ENCODE measurements at places on chromosomes 2 and 18.
A peak's percentile ranks its signal among the peaks of the same experiment; 100 is the strongest.

DNA sequence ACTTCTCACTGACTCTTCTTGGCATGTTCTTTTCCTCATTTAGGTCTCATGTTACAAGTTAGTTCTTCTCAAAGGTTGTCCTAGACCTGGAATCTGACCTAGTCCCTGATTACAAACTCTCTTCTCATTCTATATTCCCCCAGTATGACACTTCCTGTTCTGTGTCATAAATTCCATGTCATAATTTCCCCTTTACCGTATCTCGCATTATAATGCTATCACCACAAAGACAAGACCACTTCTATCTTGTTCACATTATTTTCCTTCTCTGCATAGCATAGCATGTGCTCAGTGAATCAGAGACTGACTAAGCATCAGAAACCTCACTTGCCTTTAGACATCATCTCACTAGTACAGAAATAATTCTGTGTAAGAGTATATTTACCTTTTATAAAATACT lies 63.6 kb upstream of the CAVIN2 start:
- no peak for DNase-seq

- peak; percentile 69 for DNase-seq
These were observed 6.6 kb upstream of the PTMA start for GRCh38 chr2:231701456-231702373.

DNA sequence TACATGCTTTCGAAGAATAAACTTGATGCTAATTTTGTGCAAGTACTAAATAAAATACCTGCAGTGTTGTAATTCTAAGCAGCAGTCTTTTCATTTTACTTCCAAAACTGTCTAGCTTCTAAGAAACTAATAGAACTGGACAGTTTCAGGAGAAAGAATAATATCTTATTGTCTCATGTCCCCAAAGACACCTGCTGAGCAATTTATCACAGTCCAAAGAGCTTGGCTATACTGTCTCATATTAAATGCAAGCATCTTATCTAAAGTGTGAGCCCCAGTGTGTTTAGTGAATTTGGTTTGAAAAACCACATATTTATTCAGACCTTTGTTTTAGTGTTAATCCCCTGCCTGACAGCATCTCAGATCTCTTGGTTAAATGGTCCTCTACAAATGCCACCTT lies 374.3 kb downstream of the TMX3 start:
- DNase-seq: no peak

DNA sequence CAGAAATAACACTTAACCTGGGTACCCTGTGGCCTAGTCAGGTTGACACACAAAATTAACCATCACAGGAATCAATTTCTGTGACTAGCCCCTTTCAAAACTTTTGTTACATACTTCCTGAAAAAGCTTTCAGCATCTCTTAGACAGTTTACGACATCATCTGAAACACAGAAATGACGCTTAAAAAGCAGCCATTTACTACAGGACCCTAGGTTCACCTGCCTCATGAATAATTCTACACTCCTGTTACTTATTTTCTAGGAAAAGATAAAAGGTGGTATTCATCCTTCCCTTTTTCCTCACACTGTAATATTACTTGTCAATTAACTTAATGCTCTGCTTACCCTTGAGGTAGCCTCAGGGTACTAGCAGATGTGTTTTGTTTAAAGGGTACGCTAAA lies 388.4 kb downstream of the IRS1 start:
- no peak for DNase-seq

DNA sequence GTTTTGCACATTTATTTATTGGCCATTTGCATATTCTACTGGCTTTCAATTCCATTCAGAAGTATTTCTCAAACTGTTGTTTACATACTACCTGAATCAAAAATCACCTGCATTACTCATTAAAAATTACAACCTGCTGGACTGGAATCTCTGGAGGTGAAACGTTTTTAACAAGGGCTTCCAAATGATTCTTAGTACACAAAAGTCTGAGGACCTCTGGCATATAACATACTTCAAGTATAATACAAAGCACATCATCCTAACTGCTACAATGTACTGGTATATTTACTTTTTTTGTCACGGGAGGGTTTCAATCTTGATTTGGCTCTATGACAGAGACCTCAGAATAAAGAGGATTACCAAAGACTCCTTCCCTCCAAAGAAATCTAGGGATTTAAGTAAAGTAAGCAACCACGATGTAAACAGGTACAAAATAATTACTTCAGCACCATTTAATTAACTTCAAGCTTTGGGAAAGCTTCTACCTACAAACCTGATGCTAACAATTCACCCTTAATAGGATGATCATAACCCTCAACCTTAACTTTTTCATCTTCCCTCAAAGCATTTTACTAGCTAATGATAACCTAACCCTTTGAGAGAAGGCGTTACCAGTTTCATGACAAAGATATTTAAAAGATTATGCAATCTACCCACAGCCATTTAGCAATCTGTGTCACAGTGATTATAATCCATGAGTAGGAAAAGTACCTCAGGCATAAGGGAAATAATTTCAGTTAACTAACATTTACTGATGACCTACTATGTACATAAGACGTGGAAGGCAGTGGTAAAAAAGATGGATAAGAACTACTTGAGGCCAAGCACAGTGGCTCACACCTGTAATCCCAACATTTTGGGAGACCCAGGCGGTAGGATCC lies 24.7 kb downstream of the ATAD2B start:
- no peak for DNase-seq

DNA sequence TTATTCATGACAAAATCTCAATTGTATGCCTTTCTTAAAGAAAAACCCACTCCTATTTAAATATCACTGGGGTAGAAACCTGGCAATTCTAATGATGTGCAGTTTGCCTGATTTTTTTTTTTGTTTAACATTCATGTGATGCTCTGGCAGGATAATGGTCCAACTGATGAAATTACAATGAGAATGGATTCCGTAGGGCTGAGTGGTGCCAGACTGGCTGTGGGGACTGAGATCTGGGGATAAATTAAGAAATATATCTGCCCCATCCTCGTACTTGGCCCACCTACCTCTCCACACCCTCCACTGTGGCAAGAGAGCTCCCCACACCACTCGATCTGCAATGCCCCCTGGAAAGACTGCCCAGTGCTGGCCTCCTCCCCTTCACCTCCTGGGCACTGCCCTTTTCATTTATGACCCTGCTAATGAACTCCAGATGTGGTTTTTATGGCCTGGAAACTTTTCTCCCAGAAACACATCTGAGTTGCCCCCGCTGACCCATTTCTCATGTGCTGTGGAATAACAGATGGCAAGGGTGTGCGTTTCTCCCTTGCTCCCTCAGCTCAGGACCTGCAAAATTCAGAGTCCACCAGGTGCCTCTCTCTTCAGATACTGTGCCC lies 33.0 kb upstream of the RPL37A start:
- DNase-seq: no peak

DNA sequence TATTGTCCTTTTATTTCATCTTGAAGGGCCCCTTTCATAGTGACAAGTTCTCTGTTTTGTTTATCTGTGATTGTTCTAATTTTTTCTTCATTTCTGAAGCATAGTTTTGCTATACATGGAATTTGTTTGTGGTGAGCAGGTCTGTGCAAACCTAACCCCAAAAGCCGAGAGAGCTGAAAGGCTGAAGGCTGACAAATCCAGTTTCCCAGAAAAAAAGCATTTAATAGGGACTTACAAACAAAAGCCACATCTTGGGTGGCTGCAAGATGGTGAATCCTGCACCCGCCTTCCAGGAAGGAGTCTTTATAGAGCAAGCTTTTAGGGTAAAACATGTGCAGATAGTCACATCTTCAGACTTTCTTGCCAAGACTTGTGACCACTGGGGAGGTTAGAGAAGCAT lies 473.4 kb upstream of the TRIB2 start:
- DNase-seq: no peak

DNA sequence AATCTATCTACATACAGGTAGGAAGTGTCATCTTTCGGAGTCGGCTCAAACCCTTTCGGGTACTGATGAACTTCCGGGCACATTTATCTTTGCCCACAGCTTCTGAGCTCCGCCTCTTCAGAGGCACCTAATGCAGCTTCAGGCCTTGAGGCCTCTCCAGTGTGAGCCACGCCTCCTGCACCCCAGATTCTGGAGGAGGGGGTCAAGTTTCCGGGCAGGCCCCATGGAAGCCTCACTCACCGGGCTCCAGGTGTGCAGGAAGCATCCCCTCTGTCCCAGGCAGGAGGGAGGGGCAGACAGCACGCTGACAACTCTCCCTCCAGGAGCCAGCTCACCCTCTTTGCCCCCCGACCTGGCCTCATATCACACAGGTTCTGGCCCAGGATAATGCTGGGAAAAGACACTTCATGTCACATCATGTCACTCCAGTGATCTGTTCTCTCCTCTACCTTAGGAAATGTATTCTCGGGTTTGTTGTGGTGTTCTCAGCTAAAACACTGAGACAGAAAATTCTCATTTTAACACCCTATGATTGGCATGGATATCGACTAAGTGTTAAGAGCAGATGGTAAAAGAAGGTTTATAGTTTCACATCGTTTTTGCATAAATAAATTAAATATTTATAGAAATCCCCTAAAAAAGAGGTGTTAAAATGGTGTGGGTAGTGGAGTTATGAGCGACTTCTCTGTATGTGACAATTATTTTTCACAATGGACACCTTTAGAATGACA lies 46.2 kb upstream of the COPS8 start:
- DNase-seq: no peak

DNA sequence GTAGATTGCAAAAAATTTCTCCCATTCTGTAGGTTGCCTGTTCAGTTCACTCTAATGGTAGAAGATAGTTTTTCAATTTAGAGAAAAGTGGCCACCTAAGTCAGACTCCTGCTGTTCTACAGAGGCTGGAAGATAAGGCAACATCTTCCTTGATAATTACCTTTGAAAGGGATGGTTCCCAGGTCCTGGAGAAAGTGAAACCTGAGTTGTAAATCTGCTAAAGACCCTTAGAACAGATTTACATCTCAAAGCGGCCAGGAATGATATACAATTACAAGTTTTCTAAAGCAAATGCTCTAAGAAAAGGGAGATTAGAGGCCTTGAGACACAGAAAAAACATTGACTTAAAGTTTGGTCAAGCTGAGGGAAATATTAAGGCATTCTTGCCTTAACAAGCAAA lies 1350.2 kb upstream of the FAM98A start:
- DNase-seq: no peak

DNA sequence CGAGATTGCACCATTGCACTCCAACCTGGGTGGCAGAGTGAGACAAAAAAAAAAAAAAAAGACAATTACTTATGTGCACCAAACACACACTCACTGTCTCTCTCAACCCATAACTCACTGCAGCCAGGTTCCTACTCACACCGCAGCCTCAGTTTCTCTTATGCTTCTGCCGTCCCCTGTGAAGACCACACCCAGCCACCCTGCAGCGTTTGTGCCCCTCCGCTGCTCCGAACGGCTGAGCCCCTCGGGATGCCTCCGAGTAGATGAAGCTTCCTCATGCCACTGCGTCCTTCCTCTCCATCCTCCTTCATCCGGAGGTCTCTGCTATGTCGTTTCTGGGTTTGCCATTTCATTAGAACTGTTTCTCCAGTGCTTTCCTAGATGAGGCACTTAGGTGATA lies 160.1 kb downstream of the TWIST2 start:
- DNase-seq: no peak

- no peak for DNase-seq
These were observed 213.3 kb upstream of the CXCR4 start for GRCh38 chr2:136331226-136331625.

GRCh38 chr2:147777394-147777793 lies 67.4 kb upstream of the ACVR2A start:
- no peak for DNase-seq

DNA sequence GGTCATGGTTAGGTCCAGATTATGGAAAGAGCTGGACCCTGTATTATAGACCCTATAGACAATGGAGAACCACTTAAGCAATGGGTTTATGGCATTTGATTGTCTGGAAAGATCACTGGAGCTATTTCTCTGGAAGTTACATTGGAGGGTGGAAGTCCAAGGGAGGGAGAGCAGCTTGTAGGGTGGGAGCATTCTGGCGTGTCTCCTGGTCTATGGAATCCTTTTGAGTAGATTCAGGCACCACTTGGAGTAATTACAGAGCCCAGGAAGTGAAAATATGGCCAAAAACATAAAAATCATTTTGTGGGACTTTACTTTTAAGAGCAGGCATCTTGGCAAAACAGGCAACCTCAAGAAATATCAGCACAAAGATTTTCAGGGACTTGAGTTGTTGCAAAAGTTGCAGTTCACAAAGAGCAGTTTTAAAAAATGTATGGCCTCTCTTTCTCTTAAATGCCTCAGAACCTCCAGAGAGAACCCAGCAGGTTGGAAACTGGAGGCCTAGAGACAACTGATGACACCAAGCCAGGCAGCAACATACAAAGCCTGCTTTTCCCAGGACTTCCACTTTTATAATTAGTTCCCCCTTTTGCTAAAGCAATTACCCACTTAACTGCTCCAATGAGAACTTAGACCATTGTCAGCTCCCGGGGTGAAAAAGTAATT lies 331.0 kb downstream of the MYCN start:
- DNase-seq: no peak

GRCh38 chr2:219661197-219661954 lies 33.9 kb downstream of the SLC4A3 start:
- DNase-seq: no peak

DNA sequence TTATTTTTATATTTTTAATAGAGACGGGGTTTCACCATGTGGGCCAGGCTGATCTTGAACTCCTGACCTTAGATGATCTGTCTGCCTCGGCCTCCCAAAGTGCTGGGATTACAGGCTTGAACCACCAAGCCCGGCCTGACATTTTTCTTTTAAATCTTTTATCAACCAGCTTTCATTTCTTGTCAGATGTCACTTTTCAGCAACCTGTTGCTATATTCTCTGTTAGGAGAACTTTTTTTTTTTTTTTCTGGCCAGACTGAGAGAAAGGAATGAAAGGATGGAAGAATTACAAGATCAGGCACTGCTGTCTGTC lies 146.3 kb downstream of the TGIF1 start:
- no peak for DNase-seq

DNA sequence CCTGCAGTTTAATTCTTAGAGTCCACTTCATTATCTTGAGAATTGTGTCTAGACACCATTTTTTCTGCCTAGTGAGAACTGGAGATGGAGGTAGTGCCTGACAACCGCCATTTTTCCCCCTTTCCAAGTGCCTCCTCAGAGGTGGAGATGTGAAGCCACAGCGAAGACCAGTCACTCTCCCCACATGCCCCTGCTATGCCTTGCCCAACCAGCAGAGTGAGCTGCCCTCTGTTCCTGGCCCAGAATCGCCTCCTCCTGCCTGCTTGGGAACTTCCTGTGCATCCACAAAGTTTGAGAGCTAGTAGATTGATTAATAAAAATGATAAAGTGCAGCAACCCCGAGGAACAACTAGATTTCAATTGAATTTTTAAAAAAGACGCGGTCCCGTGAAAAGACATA lies 123.3 kb downstream of the CLIP4 start:
- no peak for DNase-seq

GRCh38 chr2:96923810-96924774 lies 54.2 kb upstream of the SEMA4C start:
- no peak for DNase-seq

All from NCI-H2029 (cell line).